Choroid plexus epithelial cell (primary cell): ENCODE measurements at places on chromosomes 7 and 10.

DNA sequence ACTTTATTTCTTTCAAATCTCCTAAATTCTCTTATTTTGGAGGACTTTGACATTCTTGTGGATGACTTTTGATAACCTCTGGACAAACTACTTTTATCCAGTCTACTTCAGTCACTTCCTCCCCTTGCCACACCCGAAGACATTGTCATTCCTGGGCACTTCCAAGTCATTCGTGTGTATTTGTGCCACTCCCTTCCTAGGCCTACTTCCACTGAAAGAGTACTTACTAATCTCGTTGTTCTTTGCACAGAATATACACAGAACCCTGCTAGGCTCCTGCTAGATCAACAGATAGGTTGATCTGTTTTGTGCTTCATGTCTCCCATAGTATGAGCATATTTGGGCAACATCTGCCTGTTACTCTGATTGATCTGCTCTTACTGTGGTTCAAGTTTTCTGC, 355.4 kb downstream of the HGF start:
- no peak for DNase-seq

- DNase-seq, result peak; percentile 90
Measured at GRCh38 chr10:70234668-70235447, 1.6 kb upstream of the PPA1 start.

- DNase-seq, result no peak
Measured at GRCh38 chr10:128373071-128373749, 247.0 kb upstream of the MKI67 start.

DNA sequence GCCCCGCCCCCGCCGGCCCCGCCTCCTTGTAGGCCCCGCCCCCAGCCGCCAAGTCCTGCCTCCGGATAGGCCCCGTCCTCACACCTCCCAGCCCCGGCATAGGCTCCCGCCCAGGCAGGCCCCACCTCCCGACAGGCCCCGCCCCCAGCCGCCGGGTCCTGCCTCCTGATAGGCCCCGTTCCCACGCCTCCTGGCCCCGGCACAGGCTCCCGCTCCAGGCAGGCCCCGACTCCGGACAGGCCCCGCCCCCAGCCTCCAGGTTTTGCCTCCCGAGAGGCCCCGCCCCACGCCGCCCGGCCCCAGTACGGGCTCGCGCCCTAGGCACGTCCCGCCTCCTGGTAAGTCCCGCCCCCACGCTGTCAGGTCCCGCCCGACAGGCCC, 232 bp upstream of the MICALL2 start:
- DNase-seq, result peak; percentile 99

DNA sequence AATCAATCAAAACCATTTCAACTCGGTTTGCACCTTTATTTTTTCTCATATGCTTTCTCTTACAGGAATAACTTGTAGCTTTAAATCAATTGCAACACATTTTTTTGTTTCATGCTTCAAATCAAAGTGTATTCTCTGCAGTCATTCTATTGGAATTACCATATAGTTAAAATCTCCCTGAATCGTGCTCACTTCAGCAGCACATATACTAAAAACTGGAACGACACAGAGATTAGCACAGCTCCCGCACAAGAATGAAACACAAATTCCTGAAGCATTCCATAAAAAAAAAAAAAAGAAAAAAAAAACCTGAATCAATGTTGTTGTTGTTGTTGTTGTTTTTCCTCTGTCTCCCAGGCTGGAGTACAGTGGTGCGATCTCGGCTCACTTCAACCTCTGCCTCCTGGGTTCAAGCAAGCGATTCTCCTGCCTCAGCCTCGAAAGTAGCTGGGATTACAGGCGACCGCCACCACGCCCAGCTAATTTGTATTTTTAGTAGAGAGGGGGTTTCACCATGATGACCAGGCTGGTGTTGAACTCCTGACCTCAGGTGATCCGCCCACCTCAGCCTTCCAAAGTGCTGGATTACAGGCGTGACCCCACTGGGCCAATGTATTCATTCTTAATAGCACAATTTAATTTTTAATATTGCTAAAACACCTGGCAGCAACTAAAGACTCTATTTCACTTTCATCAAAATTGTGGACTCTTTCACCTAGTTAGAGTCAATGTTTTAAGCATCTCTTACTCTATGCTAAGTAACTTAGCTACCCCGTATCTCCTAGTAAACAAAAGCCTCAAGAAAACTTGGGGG, 26.3 kb downstream of the ANKRD61 start:
- DNase-seq, result peak; percentile 8

DNA sequence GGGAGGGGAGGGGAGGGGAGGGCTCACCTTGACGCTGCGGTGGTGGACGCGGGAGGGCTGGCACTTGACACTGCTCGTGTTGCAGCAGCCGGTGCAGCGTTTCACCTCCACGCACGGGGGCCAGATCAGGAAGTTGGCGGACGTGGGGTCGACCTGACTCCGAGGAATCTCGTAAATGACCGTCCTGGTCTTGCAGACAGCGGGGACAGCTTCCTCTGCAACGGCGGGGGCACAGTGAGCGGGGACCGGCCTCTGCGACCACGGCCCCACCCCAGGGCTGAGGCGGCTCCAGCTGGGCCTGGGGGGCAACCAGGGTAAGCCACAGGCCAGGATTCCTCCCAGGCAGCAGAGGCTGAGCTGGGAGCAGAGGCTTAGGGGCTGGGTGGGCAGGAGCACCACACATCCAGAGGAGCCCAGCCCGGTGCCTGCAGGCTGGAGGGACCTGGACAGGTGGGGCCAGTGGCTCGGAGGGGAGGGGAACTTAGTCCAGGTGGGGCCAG, 8.8 kb downstream of the PDGFA start:
- no peak for DNase-seq

GRCh38 chr7:94417901-94418300, 23.2 kb downstream of the COL1A2 start:
- DNase-seq, result peak; percentile 40

DNA sequence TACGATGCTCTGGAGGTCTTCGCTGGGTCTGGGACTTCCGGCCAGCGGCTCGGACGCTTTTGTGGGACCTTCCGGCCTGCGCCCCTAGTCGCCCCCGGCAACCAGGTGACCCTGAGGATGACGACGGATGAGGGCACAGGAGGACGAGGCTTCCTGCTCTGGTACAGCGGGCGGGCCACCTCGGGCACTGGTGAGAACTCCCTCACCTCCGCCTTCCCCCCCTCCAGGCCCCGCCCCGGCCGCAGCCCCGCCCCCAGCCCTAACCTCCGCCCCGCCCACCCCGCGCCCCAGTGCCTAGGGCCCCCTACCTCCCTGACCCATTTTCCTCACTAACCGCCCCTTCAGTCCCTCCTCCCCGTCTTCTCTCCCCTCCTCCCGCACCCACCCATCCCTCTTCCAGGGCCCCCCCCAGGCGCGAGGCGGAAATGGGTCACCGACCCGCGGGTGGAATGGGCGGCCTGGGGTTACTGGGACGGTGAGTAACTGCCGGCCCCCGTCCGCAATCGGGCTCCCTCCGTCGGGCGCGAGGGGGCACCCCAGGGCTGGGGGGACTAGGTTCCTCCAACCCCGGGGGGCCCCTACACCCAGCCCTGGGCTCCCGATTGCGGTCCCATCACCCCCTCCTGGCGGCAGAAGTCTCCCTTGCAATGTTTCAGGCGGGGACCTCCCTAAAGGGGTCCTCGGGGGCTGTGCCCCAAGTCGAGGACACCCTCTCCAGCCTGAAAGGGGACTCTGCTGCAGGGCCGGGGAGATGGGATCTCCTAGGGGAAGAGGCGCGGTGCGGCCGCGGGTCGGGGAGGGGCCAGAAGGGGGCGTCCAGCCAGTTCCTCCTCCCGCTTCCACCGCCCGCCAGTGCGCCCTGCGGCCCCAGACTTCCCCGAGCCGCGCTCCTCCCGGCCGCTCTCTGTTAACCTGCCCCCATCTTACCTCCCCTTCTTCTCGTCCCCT, 2.1 kb downstream of the PCOLCE start:
- DNase-seq, result peak; percentile 64

DNA sequence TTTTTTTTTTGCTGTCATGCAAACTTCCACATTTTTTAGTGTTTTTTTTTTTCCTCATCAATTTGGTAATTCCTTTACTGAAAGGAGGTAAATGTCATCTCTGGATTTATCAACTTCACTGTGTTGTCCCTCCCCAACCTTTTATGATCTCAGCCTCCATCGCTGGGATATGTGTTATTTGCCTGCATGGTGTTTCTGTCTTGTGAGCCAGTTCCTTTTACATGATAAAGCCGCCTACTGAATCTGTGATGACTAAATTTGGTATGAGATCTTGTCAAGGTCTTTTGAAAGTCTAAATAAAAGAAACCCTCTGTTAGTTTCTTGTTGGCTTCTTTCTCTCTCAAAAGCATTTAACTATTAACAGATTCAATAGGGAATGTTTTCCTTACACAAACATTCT, 39.3 kb downstream of the TAS2R41 start:
- DNase-seq, result no peak

GRCh38 chr7:389911-390601, 100.1 kb downstream of the FOXL3 start:
- no peak for DNase-seq

GRCh38 chr10:123722351-123722750, 56.2 kb downstream of the GPR26 start:
- DNase-seq, result no peak

DNA sequence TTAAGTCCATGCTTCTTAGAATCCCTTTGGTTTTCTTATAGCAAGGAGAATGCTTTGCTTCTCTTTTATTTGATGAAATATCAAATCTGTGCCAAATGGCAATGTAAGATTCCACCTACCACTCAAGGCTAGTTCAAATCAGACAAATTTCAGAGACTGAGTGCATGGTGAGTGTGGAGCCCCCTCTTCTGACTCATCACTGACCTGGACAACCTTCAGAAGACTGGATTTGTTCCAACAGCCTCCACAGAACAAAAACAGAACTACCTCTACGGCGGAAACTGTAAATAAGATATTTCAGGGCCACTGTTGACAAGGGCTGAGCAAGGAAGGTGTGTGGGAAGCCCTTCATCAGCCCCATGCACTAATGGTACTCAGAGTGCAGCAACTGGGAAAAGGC, 21.1 kb downstream of the NCAPG2 start:
- peak; percentile 69 for DNase-seq

- DNase-seq, result peak; percentile 75
Measured at GRCh38 chr10:119859420-119860258, 13.0 kb downstream of the MCMBP start.

- DNase-seq, result no peak
Measured at GRCh38 chr7:44978511-44979366, at the start of gene MYO1G. Gene MYO1G, minus strand, starts transcription at chr7:44979015. Its CDS starts 54 bp downstream, at chr7:44978961.

GRCh38 chr10:52615756-52616394, 156.7 kb downstream of the MBL2 start:
- peak; percentile 17 for DNase-seq

DNA sequence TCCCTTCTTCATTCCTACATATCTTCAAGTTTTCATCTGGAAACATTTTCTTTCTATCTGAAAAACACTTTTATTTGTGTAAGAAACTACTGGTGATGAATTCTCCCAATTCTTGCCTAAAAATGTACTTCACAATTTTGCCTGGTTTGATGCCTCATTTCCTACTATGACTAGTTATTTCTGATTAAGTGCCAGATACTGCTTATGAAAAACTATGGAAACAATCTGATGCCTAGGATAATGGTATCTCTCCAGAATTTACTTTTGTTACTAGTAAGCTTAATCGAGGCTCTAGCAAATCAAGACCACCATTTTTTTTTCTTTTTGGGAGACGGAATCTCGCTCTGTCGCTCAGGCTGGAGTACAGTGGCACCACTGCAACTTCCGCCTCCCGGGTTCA, 31.3 kb downstream of the CACUL1 start:
- peak; percentile 16 for DNase-seq

- no peak for DNase-seq
Measured at GRCh38 chr10:49559476-49559875, 20.6 kb upstream of the ERCC6 start.

- no peak for DNase-seq
Measured at GRCh38 chr7:110988890-110989501, 101.9 kb upstream of the LRRN3 start.

DNA sequence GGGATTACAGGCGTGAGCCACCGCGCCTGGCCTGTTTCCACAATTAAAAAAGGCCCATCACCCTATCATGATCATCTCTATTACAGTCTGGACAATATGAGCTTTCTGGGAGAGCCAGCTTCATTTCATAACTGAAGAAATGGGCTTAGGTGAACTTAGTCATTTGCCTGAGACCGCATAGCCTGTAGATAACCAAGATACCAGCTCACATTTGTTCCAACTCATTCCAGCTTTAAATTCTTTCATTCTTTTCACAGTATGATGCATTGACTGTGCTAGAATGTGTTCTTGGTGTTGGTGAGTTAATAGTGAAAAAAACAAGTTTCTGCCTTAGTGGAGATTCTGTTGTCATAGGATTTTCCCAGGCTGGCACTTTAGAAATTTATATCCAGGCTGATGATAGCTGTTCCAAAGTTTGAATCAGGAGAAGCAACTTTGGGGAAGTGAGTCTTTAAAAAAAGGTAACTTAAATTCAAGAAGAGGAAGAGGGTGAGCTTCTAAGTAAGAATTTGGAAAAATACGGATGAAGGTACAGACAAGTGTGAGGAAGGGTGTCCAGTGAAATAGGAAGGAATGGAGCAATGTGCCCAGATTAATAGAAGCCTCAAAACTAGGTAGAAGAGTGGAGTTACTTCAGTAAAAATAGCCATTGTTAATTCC, 2.1 kb upstream of the H2AZ2 start:
- DNase-seq, result peak; percentile 83

DNA sequence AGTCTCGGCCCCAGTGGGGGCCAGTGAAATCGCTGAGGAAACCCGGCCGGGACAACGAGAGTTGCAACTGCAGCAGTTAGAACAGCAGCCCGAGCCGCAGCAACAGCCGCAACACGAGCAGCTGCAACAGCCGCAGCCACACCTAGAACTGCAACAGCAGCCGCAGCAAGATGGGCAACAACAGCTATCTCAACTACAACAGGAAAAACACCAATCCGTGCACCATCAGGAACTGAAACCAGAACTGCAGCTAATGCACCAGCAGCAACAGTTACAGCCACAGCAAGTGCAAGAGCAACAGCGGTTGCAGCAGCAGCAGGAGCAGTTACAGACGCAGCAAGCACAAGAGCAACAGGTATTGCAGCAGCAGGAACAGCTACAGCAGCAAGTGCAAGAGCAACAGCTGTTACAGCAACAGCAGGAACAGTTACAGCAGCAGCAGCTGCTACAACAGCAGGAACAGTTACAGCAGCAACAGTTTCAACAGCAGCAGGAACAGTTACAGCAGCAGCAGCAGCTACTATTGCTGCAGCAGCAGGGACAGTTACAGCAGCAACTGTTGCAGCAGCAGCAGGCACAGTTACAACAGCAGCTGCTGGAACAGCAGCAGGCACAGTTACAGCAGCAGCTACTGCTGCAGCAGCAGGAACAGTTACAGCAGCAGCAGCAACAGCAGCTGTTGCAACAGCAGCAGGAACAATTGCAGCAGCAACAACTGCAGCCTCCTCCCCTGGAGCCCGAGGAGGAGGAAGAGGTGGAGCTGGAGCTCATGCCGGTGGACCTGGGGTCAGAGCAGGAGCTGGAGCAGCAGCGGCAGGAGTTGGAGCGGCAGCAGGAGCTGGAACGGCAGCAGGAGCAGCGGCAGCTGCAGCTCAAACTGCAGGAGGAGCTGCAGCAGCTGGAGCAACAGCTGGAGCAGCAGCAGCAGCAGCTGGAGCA, 6.1 kb downstream of the ZNF853 start:
- DNase-seq, result peak; percentile 23

DNA sequence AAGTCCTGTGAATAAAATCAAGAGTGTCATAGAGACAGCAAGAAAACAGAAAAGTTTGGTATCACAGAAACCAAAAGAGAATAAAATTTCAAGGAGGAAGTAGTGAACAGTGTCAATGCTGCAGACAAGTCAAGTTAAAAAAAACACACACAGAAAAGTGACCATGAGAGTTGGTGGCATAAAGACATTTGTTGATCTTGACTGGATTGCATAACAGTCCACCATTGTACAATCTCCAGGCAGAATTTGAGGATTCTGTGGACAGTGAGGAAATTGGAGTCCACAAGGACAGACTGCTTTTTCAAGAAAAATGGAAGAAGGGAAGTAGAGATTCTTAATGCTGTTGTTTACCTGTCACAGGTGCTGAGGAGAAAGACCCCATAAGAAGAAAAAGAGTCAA, 412.5 kb downstream of the PLXDC2 start:
- DNase-seq, result no peak
